ENCODE measurements at places on chromosomes 11 and 22.

GRCh38 chr11:117547195-117547850 lies 219.7 kb downstream of the CEP164 start:
- DNase-seq: peak; percentile 43

- no peak for DNase-seq
Observed at GRCh38 chr11:45857961-45858474, 10.7 kb downstream of the CRY2 start.

- no peak for DNase-seq
Observed at GRCh38 chr11:47418454-47419259, 7.6 kb downstream of the PSMC3 start.

DNA sequence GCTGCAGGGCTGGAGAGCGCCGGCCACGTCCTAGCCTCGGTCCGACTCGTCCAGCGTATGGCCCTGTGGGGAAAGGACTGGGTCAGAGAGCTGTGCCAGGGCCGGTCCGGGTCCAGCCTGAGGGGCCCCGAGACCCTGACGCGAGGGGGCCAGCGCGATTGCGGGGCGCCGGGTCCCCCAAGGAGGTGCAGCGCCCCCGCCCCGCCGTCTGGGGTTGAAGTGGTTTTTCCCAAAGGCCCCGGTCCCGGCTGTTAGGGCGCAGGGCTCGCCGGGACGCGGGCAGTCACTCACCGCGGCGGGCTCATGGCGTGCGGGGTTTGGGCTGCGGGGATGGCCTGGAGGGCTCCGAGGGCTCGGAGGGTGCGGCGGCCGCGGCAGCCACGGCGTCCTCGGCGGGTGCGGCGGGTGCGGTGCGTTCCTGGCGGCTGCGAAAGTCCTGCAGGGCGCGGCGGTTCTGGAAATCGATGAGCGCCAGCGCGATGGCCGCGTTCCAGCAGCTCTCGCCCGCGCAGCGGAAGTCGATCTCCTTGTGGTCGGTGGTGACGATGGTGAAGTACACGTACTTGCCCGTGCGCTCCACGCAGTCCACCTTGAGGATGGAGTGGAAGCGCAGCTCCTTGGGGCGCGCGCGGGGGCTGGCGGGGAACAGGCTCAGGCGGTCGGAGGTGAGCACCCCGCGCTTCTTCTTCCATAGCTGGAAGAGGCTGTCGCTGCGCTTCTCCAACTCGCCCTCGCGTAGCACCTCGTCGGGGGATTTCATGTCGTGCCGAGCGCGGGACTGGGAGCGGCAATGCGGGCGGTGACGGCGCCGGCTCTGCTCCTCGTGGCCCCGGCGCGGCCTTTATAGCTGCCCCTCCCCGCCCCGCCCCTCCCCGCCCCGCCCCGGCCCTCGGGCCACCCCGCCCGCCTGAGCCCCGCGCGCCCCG lies at the start of gene PHLDA2:
PHLDA2 (minus strand) TSS at position 816 of the 926 bp plus-strand sequence; CDS start at position 760, 56 bp downstream.
- peak; percentile 69 for DNase-seq

DNA sequence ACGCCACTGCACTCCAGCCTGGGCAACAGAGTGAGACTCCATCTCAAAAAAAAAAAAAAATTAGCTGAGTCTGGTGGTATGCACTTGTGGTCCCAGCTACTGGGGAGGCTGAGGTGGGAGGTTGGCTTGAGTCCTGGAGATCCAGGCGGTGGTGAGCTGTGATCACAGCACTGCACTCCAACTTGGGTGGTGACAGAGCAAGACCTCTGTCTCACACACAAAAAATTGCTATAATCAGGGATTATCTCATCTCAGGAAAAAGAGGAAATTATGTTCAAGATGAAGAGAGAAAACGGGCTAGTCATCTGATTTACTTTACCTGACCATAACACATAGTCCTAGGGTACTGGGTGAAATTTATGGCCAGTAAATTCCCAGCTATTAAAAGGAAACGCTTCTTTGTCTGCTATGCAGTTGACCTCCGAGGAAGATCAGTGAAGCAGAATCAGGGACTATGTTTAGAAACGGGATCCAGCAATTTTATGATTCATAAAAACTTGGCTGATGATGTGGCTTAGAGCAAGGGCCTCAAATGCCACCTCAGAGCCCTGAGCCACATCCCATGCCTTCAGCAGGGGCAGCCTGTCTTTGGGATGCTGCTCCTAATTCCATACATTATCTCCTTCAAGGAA lies 386.2 kb downstream of the NTM start:
- DNase-seq: no peak

DNA sequence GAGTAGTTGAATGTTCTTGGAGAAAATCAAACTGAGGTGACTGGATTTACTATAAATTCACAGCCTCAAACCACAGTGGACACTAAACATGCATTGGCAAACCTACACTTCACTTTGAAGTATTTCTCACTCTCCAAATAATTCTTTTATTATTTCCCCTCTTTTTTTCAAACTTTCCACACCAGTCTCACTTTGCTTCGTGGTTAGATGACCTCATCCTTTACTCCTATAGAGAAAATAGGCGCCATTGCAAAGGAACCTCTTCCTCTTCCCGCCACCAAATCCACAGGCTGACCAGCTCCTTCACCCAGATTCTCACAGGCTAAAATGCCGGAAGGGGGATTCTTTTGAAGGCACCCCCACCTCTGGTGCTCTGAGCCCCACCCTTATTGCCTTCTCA lies 33.4 kb downstream of the HTR3A start:
- no peak for DNase-seq

GRCh38 chr11:36478700-36479329 lies 31.3 kb downstream of the TRAF6 start:
- DNase-seq: peak; percentile 73

Measured in GM23338 (cell line).